Right ventricle myocardium superior (tissue), 1 donor: ENCODE measurements at places on chromosomes 7 and 10. TPM values are rescaled to one million over a fixed set of nuclear protein-coding genes. Genes with fewer than 3 reads are reported as not detected.

DNA sequence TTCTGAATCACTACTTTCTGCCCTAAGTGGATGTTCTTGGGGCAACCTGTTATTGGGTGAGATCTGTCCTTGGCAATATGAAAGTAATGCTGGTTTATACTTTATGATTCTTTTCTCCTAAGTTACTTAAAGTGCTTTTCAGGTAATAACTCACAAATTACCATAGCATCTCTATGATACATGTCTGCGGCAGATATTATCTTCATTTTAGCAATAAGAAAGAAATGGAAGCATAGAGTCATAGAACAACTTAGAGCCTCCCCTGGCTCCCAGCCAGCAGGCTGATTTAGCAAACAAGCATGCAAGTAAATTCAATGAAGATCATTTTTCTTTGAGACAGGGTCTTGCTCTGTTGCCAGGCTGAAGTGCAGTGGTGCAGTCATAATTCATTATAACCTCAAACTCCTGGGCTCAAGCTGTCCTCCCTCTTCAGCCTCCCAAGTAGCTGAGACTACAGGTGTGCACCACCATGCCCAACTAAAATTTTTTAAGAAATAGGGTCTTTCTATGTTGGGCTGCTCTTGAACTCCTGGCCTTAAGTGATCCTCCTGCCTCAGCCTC is 38.1 kb upstream of the GRM8 start:
- DNase-seq = no peak

- no peak for DNase-seq
Observed at GRCh38 chr7:29588900-29589696, 25.5 kb downstream of the PRR15 start.

- DNase-seq = no peak
Observed at GRCh38 chr10:15784662-15785300, 65.1 kb upstream of the ITGA8 start.

GRCh38 chr7:158037211-158037610 is 550.4 kb downstream of the PTPRN2 start:
- DNase-seq = peak; percentile 8

GRCh38 chr7:1030444-1031070 is 13.8 kb upstream of the GPR146 start:
- no peak for DNase-seq

GRCh38 chr10:73876971-73877370 is 2.6 kb upstream of the CAMK2G start:
- no peak for DNase-seq

DNA sequence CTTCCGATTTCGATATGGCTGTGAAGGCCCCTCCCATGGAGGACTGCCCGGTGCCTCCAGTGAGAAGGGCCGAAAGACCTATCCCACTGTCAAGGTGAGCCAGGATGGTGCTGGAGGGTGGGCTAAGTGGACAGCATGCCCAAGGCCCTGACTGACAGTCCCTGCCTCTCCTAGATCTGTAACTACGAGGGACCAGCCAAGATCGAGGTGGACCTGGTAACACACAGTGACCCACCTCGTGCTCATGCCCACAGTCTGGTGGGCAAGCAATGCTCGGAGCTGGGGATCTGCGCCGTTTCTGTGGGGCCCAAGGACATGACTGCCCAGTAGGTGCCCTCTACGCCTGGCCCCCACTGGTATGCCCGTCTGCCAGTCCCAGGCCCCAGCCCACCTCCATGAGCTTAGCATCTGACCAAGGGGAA is 1.2 kb downstream of the NFKB2 start:
- DNase-seq = peak; percentile 35

- no peak for DNase-seq
Observed at GRCh38 chr10:90162271-90162853, 461.0 kb downstream of the KIF20B start.

DNA sequence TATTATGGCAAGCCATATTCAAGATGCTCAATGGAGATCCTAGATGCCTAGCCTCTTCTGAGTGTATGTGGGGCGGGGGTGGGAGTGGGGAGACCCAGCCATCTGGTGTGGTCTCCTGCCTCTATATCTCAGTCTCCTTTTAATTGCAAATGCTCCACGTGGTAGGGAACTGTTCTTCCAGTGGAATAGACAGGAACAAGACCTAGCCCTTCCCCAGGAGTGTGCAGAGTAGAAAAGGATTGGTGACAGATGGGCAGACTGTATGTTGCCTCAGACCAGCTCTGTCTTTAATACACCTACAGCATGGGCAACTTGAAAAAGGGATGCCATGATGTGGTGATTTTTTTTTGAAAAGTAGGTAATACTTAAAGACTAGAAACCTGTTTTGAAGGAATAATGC is 12.6 kb downstream of the CYP3A5 start:
- no peak for DNase-seq

- DNase-seq = no peak
Observed at GRCh38 chr7:74412603-74413002, 41.1 kb upstream of the GTF2IRD1 start.

GRCh38 chr7:41731493-41732435 is 28.9 kb upstream of the INHBA start:
- DNase-seq = no peak

DNA sequence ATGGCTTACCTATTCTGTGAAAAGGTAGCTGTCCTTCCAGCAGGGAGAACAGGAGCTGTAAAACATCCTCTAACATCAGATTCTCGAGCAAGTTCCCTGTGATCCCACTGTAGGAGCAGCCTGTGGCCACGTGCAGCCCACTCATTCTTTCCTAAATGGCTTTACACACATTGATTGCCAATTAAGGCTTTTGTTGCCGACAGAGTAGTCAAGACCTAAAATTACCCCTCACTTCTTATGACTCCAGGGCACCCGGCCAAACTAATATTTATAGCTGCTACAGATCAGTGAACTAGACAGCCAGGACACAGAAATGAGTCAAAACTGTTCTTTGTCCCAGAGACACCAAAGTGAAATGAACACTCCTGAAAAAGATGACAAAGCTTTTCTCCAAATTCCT is 832.1 kb downstream of the SORCS3 start:
- DNase-seq = no peak

- no peak for DNase-seq
Observed at GRCh38 chr10:75057680-75058079, 53.8 kb upstream of the SAMD8 start.

GRCh38 chr7:5574770-5575269 is 151.2 kb upstream of the TNRC18 start:
- DNase-seq = peak; percentile 77

DNA sequence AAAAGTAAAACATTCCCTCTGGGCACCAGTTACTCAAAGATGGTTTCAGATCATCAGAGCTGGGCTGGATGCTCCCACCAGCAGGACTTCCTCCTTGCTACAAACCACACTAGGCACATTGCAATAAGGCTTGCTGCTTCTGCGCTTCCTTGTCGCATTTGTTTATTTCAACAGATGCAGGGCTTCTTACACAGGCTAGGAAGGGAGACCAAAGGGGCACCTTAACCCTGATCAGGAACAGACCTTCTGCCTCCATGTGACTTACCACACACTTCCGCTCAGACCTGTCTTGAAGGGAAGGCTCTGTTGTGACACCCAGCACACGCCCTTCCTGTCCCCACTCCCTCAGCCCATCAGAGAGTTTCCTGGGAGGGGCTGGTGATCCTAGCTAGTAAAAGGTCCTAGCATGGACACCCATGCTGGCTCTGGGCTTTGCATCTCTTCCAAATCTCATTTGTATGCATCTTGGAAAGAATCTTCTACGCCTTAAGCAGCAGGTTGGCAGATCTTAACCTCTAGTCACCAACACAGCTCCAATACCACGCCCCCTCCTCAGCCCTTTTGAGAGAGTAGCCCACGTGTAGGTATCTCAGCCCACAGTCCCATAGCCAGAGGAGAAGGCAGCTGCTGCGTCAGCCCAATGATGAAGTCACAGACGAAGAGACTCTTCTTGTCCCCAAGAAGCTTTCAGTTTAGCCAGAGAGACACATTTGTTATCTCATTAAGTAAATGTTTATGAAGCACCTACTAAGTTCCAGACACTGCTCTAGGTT is 47.1 kb upstream of the SVIL start:
- peak; percentile 44 for DNase-seq

DNA sequence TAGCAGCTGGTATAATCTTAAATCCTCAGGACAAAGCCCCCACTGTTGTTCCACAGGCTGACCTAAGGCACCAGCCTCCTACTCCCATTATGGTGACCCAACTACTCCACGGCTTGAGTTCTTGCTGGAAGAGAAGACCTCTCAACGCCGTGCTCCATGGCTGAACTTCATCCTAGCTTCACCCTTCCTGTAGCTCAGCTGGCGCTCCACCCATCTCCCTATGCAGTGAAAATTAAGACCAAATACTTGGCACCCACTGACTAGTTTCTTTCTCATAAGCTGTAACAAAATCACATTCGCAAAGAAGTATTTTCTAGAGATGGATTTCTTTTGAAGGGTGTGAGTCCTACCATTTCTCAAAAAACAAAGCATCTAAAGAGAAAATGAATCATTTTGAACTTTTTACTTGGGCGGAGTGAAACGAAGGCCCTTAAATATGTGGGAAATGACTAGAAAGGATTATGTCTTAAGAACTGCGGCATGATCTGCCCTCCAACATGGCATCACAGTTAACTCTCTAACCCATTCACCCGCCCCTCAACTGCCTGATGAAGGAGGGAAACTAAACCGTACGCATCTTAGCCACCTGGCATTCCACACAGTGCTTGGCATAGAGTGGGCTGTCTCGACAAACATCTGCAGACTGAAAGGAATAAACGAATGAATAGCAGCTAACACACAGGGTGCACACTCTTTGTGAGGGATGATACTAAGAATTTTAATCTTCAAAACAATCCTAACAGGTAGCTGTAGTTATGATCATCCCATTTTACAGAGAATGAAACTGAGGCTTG is 32.7 kb downstream of the GFRA1 start:
- DNase-seq = no peak

GRCh38 chr10:11563936-11564335 is 47.5 kb downstream of the USP6NL start:
- no peak for DNase-seq

GRCh38 chr7:36788825-36789470 is 64.7 kb upstream of the AOAH start:
- DNase-seq = no peak

DNA sequence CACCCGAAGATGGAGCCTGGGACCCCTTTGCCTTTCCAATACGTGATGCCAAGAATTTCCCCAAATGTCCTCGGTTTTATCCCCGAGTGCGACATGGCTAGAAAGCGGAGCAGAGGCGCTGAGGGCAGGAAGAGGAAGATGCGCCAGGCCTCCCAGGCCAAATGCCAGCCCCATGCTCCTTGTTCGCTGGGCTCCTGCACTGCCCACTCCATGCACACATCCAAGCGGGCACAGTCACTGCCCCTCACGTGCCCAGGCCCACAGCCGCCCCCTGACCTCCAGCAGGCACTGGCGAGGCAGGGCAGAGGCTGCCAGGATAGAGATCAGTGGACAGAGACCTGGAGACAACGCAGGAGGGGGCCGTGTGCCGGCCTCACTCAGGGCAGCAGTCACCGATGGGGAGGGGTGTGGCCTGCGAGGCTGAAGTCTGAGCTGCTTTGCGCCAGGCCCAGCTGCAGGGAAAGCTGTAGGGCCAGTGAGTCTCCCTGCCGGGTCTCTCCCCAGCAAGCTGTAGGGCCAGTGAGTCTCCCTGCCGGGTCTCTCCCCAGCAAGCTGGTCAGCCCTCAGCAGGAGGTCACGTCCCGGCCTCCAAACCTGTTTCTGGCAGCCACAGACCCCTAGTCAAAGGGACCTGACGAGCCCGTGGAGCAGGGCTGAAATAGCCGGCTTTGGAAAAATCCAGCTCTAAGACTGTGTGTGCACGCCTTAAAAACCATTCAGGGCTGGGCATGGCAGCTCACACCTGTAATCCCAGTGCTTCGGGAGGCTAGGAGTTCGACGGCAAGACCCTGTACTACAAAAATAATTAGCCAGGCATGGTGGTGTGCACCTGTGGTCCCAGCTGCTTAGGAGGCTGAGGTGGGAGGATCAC is 100.6 kb upstream of the DIP2C start:
- DNase-seq = peak; percentile 29

DNA sequence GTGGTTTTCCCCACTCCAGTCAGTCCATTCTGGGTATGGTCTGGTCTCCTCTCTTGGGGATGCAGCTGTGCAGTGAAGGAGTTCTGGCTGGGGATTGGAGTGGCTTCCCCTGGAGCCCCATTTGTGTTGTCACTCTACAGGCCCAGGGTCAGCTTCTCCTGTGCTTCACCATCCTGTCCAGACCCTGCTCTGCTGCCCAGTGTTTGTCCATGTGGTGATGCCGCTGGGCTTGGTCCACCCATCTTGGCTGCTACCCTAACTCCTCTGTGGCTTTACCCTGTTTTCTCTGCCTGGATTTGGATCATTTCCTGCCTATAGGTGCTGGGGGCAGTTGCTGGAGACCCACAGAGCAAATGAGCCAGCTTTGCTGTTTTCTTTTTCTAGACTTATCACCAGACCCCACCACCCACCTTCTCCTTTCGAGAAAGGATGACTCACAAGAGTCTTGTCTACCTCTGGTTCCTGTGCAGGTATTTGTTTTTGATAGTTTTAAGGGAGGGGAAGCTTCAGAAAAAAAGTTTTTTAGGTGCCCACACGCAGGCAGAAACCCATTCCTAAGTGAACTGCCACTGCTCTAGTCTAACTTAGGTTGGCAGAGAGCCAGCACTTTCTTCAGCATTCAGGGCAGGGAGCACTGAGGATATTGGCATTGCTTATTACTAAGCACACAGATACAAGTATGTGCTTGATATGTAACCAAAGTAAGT is 8.5 kb downstream of the ZDHHC16 start:
- no peak for DNase-seq

- DNase-seq = no peak
Observed at GRCh38 chr7:69833964-69834363, 235.7 kb downstream of the AUTS2 start.

- no peak for DNase-seq
Observed at GRCh38 chr10:128028508-128029289, 97.5 kb downstream of the MKI67 start.

DNA sequence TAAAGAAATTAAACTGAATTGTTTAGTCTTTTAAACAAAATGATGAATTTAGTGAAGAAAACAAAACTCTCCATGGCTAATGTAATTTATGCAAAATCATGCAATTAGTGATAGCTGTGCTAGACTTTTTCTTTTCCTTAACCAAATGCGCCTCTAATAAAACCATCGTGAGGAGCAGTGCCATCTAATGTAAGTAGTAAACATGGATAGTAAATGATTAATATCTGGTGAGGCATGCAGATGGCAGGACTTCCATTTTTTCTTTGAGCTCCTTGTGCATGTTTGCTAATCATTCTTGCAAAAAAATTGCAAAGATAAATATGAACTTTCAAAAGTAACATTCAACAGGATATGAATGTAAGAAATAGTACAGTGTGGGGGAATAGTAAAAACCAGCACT is 2.3 kb downstream of the INSYN2A start:
- no peak for DNase-seq

The IMMP2L gene
- 13.6 TPM for total RNA-seq

The RBM20 gene
- total RNA-seq = 103 TPM

The AASS gene
- 18.6 TPM for total RNA-seq

The HABP2 gene
- total RNA-seq = 0.24 TPM

The DUS4L gene
- 9.4 TPM for total RNA-seq

The HOXA3 gene
- 0.35 TPM for total RNA-seq

The PDZD8 gene
- 16.6 TPM for total RNA-seq

The PHKG1 gene
- 31.3 TPM for total RNA-seq

The PRTFDC1 gene
- 6.5 TPM for total RNA-seq

The FRMD4A gene
- 33.2 TPM for total RNA-seq

The PTPRZ1 gene
- total RNA-seq = 0.65 TPM

The KLLN gene
- total RNA-seq = 0.30 TPM
